ENCODE measurements at places on chromosomes 12 and 14.

DNA sequence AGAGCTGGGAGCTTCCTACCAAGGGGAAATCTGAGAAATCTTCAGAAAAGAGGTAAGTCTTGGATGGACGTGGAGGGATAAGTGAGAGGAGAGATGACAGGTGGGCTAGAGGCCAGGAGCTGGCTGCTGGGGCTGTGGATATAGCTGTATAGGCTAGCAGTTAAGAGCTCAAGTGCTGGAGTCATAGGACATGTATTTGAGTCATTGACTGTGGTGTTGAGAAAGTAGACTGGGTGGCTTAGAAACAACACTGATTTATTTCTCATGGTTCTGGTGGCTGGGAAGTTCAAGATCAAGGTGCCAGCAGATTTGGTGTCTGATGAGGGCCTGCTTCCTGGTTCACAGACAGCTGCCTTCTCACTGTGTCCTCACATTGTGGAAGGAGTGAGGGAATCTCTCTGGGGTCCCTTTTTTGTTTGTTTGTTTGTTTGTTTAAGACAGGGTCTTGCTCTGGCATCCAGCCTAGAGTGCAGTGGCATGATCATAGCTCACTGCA lies 151.1 kb upstream of the FUT8 start:
- DNase-seq: no peak

DNA sequence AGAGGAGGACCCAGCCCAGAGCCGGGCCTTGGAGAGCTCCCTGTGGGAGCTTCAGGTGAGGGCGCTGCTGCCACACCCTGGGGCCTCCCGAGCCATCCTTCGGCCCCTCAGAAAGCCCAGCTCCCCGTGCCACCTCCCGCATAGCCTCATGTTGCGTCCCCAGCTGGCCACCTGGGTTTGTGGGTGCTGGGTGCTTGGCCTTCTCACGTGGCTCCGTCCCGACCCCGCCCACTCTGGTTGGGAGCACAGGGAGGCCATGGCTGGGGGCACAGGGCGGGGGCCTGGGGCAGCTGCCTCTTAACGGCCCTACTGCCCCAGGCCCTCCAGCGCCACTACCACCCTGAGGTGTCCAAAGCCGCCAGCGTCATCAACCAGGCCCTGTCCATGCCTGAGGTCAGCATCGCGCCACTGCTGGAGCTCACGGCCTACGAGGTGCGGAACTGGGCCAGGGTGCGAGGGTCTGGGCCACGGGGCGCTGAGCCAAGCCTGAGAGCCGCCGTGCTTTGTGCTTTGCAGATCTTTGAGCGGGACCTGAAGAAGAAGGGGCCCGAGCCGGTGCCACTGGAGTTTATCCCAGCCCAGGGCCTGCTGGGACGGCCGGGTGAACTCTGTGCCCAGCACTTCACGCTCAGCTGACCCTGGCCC lies 7.6 kb downstream of the NOC4L start:
- no peak for DNase-seq

DNA sequence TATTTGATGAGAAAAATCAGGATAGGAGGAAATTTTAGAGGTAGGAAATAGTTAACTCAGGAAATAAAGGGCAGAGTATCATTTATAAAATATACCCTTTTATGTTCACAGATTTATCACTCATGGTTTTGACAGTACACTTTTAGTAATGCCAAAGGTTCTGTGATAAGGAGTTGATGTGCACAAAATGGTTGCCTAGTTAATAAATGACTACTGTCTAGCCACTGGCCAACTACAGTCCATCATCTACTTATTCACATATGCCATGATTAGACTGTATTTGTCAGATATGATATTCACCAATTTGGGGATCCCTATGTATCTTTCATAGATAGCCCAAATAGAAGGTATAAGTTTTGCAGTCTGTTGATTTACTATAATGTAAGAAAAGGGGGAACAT lies 19.2 kb upstream of the GXYLT1 start:
- DNase-seq: no peak

- DNase-seq: no peak
Observed at GRCh38 chr14:101470266-101470665, 91.0 kb upstream of the DIO3 start.

- no peak for DNase-seq
Observed at GRCh38 chr14:92770484-92770883, 22.1 kb upstream of the LGMN start.

DNA sequence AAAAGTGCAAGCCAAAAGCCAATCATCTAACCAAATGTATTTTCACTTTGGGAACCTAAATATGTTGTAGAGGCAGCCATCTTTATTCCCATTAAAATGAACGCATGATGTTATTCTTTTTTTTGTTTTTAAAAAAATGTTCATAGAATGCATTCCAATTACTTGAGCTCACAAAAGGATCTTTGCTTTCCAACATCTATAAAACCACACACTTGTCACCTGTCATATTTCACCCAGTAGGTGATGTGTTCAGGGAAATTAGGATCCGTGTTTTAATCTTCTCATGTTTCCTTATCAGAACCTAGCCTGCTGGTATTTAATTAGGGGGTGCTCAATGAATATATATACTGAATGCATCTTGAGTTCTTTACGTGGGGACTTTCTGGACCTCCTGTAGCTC lies 13.6 kb downstream of the TTC8 start:
- no peak for DNase-seq
